ENCODE measurements at places on chromosomes 7 and 10.

DNA sequence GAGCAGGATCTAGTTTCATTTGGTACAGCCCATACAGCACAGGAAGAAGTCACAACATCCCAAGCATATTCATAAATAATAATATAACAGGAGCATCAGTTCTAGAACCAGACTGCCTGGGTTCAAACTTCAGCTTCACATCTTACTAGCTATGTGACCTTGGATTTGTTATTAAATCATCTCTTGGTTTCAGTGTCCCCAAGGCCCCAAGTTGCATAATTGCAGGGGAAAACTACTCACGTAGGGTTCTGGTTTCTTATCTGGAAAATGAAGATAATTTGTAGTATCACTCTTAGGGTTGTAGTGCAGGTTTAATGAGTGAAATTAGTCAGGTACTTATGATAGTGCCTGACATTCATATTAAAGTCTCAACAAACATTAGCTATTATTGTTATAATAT, 5.5 kb upstream of the IQUB start:
- DNase-seq: no peak

DNA sequence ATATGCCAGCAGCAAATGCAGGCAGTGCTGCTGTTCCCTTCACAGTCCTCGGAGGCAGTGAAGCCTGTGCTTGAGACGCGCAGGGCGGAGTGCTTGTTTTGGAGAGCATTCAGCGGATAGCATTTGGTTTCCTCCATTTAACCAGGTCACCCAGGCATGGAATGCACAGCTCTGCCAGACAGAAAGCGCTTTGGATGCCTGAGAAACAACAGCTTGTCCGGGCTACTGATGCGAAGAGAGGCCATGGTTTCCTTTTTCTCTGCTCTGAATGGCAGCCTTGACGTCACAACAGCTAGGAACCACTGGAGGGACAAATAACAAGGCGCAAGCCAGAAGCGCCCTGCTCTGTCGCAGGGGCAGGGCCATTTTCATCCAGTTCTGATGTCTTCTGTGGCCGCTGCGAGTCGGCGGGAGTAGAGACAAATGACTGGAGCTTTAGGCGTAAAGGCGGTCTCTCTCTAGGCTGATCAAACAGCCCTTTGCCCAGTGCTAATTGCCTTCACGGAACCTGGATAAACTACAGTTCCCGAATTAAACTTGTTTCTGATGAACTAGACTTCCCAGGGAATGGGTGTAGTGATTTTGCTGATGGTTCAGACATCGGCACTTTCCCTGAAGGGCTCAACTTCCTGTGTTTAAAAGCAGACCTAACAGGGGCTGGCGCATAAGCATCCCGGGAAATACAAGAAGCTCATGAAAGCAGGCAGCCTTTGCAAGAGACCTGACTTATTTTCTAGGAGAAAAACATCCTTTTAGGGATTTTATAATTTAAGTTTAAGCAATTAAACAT, 187.6 kb upstream of the KLF14 start:
- DNase-seq: no peak

- DNase-seq: no peak
Measured at GRCh38 chr10:32150532-32151101, 94.4 kb upstream of the KIF5B start.

DNA sequence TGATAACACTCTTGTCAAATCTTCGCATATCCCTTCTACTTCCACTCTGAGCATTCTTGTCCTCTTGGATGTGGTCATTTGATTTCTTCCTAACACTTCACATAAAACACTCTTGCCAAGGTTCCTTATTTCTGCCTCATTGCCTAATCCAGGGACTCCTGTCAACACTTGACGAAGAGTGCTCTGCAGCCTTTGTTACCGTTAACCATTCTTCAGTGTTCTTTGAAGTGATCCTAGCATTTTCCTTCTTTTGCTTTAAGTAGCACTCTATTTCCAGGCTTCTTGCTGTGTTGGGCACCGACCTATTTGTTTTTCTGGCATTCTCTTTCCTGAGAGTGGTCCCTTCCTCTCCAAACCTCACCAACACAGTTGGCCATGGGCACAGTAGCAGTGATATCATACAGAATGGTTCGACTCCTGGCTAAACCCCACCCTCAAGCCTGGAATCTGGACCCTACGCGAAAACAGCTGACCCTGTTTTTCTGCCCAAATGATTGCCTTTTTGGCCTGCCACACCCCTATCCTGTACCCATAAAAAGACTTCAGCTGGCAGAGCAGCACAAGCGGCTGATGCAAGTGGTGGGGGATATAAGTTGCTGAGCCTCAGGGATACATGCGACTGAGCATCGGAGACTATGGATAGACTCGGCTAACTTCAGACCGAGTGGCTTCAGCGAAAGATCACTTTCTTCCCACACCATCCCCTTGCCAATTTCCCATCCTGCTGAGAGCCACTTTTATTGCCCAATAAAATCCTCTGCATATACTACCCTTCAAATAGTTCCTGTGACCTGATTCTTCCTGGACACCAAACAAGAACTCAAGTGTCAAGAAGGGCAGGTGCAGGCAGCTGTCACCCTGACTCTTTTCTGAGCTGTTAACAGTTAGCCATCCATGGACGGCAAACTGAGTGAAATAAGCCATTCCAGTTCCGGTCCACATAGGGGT, 820.6 kb downstream of the CCSER2 start:
- DNase-seq: peak; percentile 1

DNA sequence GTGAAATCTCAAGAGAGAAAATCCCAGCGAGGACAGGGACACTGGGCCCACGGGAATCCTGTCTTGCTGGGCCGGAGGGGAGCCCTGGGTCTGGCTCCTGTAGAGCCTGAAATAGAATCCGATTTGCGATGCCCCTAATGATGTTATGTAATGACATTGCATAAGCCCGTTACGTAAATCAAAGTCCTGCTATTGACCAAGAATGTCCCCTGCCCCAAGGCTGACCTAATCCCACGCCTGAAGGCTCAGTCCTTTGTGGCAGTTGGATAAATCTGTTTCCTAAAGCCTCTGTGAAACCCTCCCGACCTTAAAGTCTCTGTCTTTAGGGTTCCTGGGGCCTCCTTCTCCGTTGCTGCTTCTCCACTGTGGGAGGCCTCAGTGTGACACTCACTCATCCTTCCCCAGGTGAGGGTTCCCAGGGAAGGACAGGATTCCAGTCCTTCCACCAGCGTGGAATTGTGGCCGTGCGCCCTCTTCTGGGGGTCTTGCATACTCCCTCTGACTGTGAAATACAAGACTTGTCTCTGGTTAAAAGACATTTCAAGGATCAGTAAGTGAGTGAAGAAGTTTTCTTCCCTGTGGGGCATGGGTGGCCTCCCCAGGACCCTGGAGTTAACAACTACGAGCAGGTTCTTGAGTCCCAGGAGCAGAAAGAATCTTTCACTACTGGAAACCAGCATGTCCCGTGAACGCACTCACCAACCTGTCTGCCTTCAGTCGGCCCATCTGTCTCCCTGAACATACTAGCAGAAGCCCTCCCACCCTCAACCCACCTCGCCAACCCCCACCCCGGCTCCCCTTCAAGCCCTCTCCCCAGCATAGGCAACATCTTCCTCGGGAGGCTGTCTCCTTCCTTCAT, 19.8 kb downstream of the ZNF467 start:
- DNase-seq: peak; percentile 32

DNA sequence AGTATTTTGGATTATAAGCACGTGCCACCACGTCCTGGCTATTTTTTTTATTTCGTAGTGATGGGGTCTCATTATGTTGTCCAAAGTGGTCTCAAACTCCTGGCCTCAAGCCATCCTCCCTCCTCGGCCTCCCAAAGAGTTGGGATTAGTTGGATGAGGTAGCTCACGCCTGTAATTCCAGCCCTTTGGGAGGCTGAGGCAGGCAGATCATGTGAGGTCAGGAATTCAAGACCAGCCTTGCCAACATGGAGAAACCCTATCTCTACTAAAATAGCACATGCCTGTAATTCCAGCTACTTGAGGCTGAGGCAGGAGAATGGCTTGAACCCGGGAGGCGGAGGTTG, 21.8 kb upstream of the YWHAG start:
- DNase-seq: no peak

GRCh38 chr10:123044391-123044790, 35.6 kb downstream of the ACADSB start:
- no peak for DNase-seq

DNA sequence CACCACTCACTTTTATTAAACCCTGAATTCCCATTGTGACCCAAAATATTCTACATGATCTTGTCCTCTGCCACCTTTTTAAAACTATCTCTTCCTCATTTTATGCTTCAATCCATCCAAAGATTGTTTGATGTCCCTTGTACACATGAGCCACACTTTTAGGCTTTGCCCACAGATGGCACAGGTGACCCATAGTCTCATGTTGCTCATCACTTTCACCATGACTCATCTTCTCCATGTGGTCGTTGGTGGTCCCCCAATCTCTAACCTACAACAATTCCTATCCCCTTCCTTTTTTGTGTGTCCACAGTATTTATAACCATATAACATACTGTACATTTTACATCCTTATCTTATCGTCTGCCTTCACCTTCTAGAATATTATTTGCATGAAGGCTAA, 271.5 kb upstream of the ZWINT start:
- no peak for DNase-seq

DNA sequence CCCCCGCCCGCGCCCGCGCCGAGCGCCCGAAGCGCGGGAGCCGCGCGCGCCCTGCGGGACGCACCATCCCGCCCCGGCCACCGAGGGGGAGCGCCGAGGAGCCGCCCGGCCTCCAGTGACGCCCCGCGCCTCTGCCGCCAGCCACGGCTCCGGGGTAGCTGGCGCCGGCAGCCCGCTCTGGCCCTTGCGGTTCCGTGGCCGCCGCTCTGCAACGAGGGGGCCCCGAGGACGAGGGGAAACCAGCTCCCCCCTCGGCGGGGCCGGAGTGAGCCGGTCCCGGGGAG, at the start of gene PAXIP1:
TSS of gene PAXIP1 (minus strand) at position 33 of the 284 bp plus-strand sequence. CDS start 195 bp downstream, outside the sequence.
- peak; percentile 85 for DNase-seq

DNA sequence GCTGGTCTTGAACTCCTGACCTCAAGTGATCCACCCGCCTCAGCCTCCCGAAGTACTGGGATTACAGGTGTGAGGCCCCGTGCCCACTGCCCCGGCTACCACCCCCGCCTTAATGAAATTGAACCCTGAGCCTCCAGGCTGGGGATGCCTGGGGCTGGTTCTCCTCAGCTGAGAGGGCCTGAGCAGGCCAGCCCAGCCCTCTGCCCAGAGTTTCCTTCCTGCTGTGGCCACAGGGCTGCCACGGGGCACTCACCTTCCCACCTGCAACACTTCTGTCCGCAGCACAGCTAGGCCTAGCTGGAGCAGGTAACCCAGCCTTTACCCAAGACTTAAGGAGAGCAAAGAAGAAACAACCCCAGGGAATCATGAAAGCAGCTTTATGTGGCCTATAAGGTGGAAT, 78.1 kb upstream of the ANLN start:
- DNase-seq: no peak

GRCh38 chr7:326273-326672, 36.3 kb downstream of the FOXL3 start:
- DNase-seq: no peak

Measured in NCI-H1417 (cell line).